Endothelial cell of umbilical vein (primary cell): ENCODE measurements at places on chromosomes 13 and 19. TPM values are rescaled to one million over a fixed set of nuclear protein-coding genes. Genes with fewer than 3 reads are reported as not detected.

Gene LCP1
- 0.08 and 0.18 TPM in 2 replicates for polyA plus RNA-seq

Gene ZNF177
- 0.76 and 0.86 TPM in 2 replicates for polyA plus RNA-seq

DNA sequence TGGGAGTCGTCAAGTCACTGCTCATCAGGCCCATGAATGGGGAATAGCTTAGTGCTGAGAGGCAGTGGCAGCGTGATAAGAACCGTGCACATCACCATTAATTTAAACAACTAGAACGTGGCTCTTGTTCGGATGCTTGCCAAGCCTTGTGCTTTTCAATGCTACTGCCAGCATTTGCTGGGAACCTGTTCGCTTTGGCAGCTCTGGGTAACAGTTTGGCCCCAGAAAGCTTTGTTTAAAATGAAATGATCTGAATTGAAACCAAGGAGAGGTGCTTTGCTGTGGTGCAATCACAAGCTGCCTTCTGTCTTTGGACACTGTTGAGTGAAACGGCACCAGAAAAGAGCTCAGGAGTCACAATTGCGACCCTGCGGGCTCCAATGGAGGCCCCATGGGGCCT, 53.5 kb upstream of the OLFM4 start:
- DNase-seq = no peak

- DNase-seq = no peak
Measured at GRCh38 chr13:30410705-30411125, 11.6 kb upstream of the UBE2L5 start.

- no peak for DNase-seq
Measured at GRCh38 chr19:18610245-18610555, 2.5 kb upstream of the TMEM59L start.

GRCh38 chr13:27905650-27906049, 14.2 kb upstream of the PDX1 start:
- no peak for DNase-seq

DNA sequence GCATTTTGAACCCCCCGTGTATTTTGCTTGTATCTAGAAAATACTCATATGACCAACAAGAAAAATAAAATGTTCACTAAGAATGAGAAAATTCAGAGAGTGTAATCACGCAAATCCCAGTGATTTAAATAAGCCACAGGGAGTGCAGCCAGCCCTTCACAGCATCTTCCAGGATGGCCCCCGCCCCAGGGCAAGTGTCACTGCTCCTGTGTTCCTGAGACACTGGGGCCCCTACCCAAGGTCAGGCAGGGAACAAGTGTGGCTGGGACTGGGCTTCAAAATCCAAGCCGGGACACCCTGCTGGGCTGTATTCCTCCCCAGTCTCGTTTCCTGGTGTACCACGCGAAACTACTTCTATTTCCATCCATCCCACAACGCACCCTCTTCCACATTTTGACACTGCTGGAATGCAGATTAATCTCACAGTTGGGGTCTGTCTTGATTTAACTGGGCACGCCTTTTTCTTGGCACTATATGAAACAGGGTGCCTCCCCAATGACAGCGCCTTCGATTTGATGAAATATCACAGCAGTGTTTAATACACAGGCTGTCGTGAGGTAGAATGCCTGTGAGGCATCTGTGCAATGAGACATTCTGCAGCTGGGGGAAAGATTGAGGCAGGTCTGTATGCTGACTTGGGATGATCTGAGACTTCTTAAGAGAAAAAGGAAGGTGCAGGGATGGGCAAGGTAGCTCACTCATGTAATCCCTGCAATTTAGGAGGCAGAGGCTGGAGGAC, 18.3 kb upstream of the CCNP start:
- no peak for DNase-seq

- peak; percentile 51 for DNase-seq
Measured at GRCh38 chr13:65638572-65639168, 1591.5 kb downstream of the PCDH9 start.

GRCh38 chr13:94553766-94554165, 42.2 kb downstream of the TGDS start:
- no peak for DNase-seq
